Anterior cingulate cortex (tissue), 58 donors: ENCODE measurements at places on chromosomes 5 and 9.

- no peak for DNase-seq
Measured at GRCh38 chr5:146606893-146607292, 90.9 kb upstream of the GPR151 start.

DNA sequence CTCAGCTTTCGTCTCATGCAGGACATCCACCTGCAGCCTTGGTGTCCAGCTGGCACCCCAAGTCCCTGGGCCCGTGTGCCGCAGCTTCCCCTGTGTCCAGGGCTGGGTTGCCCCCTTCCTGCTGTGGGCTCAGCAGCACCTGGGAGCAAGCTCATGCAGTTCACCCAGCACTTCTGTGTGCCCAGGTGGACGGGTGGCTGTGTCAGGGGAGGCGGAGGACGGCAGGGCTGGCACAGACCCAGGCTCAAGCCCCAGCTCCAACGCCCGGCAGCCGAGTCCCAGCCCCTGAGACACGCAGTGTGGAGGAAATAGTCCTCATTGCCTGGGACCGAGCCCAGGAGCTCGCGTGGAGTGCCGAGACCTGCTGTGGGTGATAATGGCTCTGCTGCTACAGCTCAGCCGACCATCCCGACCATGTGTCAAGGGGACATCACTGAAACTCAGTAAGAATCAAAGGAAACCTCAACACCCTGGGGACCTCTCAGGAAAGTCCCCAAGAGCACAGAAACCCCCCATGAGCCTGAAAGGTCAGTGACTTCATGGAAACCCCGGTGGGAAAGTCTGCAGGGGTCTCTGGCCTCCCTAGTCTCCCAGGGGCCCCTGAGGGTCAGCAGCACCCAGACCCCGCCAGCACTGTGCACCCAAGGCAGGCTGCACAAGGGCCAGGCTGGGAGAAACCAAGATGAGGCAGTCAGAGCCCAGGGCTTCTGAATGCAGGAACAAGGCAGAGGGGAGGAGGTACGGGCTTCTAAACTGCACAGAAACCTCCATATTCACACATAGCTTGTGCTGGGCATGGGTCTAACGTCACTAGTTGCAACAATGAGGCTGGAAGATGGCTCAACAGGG is 38.8 kb downstream of the LPCAT1 start:
- no peak for DNase-seq

- DNase-seq, result no peak
Measured at GRCh38 chr5:1962619-1963355, 80.1 kb upstream of the IRX4 start.

GRCh38 chr9:117273612-117274011 is 141.2 kb downstream of the ASTN2 start:
- no peak for DNase-seq

GRCh38 chr9:120522558-120522957 is 57.4 kb downstream of the CDK5RAP2 start:
- no peak for DNase-seq

DNA sequence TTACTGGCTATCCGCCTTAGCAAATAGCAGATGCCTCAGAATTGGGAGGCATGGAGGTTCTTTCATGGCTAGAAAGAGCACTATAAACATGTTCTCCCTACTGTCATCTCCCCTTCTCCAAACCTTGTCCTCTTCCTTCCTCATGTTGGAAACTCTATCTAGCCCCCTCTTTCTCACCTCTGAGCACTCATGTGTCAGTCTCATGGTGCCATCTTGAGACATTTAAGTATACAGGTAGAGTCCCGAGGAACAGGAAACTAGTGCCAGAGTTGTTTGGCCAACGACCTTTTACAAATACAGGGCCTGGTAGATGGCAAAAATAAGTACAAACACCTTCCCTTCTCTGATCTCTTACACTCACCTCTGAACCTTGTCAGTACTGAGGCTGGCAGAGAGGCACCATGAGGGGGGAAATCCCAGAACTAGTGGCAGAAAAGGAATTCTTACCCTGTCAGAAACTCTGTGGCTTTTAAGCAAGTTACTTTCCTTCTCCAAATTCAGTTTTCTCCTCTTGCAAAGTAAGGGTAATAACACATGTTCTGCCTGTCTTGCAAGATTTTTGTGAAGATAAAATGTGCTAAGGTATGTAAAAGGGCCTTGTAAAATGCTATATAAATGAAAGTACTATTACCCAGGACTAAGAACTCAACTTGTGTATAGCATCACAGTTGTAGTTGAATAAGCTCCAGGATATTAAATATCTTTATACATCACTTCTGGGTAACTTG is 94.1 kb upstream of the SNX2 start:
- no peak for DNase-seq

GRCh38 chr5:32201122-32201753 is 27.1 kb upstream of the GOLPH3 start:
- DNase-seq, result no peak

- no peak for DNase-seq
Measured at GRCh38 chr9:6567140-6567591, 78.4 kb downstream of the GLDC start.

DNA sequence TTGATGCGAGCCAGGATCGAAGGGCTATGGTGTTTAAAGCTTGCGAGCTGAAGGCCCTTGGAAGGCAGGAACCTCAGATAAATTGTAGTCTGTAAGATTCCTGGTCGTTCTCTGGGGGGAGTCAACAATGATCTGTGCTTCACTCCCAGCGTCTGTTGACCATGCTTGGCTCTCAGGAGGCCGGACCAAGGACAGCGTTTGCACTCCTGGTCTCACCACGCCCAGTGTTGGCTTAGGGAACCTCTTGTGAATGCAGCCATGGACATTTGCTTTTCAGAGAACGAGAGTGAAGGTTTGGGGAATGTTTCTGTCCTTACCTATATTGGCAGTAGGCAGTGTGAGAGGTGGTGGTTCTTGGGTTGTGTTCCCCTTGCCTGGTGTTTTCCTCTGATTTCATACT is 60.2 kb upstream of the FAM120AOS start:
- no peak for DNase-seq

- no peak for DNase-seq
Measured at GRCh38 chr9:27717991-27718390, 144.7 kb upstream of the C9orf72 start.

DNA sequence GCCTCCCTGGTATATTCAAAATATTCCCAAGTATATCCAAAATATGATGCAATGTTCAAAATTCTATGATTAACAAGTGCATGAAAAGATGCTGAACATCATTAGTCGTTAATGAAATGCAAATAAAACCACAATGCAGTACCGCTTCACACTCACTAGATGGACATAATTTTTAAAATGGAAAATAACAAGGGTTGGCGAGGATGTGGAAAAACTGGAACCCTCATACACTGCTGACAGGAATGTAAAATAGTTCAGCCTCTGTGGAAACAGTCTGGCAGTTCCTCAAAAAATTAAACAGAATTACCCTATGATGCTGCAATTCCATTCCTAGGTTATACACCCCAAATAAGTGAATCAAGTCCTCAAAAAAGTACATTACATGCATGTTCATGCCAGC is 36.1 kb upstream of the MYOT start:
- no peak for DNase-seq

GRCh38 chr9:20914556-20914955 is 116.9 kb downstream of the HACD4 start:
- DNase-seq, result no peak

DNA sequence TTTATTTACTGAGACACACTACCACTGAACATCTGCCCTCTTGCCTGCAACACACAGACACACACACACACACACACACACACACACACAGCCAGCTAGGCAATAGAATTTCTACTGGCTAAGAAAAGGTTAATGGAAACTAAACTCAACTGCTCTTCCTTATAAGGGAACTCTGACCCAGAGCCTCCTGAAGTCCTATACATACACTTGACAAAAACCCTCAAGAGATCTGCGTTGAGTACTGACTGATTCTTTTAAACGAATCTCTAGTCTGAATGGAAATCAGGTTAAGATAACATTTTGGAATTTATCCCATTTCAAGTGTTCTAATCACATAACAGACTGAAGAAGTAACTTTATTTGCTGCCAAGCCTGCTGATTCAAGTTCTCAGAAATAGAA is 25.9 kb upstream of the TRPM3 start:
- DNase-seq, result no peak

- DNase-seq, result no peak
Measured at GRCh38 chr9:112032009-112032408, 135.4 kb downstream of the UGCG start.

- DNase-seq, result no peak
Measured at GRCh38 chr9:4814913-4815312, 22.2 kb downstream of the RCL1 start.

DNA sequence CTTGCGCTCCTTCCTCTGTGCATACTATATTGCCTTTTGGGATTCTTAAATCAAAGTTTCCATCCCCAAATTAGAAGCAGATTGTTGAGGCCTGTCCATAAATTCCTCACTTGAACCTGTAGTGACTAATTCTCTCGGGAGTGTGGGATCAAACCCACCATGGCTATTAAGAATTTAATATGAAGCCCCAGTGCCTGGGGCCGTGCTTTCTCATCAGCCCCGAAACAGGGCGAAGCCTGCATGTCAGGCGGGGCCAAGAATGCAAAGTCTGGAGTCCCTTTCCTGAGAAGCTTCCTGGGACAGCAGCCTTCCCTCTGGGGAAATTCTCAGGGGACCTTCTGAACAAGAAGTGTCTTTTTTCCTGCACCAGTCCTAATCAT is 29.3 kb upstream of the FAT2 start:
- DNase-seq, result no peak

- no peak for DNase-seq
Measured at GRCh38 chr9:13971415-13971814, 342.5 kb downstream of the NFIB start.

DNA sequence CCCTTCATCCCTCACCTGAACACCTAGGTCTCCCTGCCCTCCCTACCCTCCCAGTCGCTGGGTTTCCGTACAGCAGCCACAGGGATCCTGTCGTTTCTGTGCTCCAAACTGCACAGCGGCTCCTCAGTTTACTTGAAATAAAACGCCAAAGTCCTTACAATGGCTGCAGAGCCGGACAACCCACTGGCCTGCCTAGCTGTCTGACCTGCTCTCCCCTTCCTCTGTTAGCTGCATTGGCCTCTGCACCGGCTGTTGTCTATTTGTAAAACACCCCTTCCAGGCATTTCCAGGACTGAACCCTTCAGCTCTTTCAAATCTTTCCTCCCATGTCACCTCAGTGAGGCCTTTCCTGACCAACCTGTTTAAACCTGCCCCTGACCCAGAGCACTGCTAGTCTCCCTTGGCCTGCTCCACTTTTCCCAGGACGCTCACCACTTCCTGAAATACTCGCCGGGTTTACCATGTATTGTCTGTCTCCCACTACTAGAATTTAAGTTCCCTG is 9.1 kb upstream of the MGAT1 start:
- DNase-seq, result no peak

DNA sequence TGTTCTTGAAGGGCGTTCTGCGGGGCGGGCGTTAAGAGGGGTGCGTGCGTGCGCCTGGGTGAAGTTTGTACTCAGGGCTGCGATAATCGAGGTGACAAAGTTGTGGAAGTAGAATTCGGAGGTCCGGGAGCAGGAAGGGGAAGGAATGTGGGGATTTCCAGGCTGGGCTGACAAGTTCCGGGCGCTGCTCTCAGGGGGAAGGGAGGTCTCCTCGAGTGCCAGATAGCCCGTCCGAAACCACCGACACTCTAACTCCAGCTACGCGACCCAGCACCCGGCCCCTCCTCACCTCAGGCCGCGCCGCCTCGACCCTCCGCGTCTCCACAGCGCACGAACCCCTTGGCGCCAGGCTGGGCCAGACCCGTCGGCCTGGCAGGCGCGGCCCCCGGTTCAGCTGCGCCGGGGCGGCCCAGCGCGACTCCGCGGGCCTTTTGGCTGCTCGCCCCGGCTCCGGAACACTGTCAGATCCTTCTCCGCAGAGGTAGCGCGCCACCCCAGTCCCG is at the start of gene IL6ST:
Gene IL6ST (minus strand): TSS at position 469 of the 503 bp plus-strand sequence. CDS start 18,685 bp downstream, outside the sequence.
- no peak for DNase-seq

- no peak for DNase-seq
Measured at GRCh38 chr9:13396418-13396817, 116.9 kb upstream of the MPDZ start.

GRCh38 chr5:150253416-150254208 is 36.0 kb downstream of the CAMK2A start:
- DNase-seq, result no peak

DNA sequence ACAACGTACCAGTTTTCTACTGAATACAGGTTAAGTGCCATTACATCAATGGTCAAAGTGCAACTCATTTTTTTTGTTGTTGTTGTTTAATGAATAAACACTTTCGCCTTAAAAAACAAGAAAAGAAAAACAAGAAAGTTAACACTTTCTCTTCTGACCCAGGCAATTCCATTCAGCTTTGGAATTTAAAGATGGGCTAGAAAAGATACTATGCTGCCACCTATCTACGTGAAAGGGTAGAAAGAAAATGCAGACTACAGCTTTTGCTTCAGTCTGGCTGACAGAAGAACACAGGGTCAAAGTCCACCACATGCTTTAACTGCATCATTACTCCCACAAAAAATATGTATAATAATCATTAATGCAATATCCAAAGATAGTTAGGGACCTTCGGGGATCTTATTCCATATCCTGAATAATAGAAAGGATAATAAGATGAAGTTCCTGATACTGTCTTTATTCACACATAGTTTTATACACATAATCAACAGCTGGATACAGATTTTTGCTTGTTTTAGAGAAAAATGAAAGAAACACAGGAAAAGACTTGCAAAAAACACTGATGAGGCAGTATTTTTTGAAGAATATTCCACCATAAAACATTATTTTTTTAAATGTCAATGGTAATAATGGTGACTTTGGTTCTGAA is 40.4 kb downstream of the ZDHHC21 start:
- no peak for DNase-seq

DNA sequence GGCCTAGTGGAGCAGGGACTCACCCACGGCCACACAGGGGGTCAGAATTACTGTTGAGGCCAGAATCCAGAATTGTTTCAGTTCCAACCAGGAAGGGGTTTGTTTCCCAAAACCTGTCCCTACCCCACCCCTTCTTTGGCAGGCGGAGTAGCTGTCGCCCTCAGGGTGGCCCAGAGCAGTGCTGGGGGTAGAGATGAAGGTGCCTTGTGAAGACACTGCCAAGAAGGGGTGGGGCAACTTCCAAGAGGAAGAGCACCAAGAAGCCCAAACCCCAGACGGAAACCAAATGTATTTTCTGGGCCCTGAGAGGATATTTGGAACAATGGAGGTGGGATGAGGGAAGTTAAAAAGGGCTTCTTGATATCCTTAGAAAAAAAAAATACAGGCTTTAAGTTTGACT is 11.4 kb upstream of the NDST1 start:
- no peak for DNase-seq

DNA sequence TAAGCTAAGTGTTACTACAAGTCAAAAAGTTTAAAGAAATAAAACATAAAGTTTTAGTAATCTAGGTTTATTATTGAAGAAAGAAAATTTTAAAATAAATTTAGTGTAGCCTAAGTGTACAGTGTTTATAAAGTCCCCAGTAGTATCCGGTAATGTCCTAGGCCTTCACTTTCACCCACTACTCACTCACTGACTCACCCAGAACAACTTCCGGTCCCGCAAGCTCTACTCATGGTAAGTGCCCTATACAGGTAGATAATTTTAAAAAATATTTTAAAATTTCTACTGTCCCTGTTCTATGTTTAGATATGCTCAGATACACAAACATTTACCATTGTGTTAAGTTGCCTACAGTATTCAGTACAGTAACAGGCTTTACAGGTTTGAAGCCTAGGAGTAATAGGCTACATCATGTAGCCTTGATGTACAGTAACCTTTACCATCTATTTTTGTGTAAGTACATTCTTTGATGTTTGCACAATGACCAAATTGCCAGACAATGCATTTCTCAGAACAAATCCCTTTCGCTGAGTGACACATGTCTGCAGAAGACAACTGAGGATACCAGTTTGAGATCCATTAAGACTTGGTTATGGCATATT is 253.6 kb downstream of the TRIM32 start:
- DNase-seq, result no peak

GRCh38 chr9:133886563-133887501 is 105.3 kb downstream of the VAV2 start:
- DNase-seq, result no peak

GRCh38 chr9:12314589-12314988 is 378.6 kb upstream of the TYRP1 start:
- no peak for DNase-seq
